ENCODE measurements at places on chromosomes 7 and 10.

DNA sequence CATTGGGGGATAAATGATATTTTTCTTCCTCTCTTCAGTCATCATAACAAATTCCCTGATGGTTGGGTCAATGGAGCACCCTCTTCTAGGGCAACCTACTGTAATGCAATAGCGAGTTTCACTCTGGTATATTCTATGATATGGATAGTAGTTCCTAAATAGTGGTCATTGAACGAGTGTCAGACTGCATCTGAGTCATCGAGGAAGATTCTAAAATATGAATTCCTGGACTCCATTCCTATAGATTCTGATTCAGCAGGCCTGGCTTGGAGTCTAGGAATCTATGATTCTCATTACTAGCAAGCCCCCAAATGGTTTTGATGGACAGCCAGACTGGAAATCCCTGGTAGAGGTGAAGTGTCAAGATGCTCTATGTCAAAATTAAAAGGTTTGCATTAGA, 254.5 kb downstream of the BUB3 start:
- DNase-seq = no peak

DNA sequence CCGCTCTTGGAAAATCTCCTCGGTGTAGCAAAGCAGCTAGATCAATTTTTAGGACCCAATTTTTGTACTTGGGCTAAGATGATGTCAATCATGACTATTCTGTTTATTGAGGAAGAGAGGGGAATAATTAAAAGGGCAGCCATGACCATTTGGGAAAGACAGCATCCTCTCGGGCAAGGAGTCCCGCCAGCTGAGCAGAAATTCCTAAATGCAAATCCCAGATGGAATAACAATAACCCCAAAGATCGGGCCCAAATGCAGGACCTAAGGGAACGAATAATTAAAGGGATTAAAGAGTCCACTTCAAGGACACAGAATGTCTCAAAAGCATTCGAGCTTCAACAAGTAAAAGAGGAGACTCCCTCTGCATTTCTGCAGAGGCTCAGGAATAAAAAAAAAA, 18.7 kb downstream of the COL17A1 start:
- DNase-seq = no peak

DNA sequence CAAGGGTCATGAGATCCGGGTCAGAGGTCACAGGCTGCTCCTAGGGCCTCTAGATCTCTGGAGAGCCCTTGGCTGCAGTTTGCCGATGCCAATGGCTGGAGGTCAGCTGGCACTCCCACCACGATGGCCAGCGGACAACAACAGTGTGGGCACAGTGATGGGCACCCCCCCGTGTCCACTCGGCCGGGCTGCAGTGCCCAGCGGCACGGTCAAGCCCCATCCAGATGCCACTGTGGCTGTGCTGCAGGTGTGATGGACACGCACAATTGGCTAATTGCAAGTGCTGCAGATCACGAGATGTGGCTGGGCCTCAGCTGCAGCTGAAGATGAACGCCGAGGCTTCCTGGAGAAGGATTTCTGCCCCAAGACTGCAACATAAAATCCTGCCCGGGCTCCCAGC, 80.7 kb downstream of the PDGFA start:
- no peak for DNase-seq

DNA sequence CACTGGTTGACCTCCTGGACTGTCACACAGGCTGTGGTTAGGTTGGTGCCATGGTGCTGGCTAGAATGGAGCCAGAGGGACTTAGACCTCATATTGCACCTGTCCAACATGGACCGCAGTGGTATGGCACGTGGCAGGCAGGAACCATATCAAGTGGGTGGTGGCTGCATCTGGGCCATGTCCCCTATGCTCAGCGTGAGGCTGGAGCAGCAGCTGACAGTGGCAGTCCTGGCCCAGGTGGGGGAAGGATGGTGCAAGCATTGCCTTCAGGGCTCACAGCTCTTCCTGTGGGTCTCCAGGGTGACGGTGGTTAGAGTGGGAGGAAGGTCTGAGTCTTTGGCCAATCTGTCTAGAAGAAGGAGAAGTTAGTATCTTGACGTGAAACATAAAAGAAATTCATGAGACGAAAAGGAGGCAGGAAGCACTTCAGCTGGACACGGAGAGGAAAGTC, 54.5 kb upstream of the PFKFB3 start:
- DNase-seq = no peak

DNA sequence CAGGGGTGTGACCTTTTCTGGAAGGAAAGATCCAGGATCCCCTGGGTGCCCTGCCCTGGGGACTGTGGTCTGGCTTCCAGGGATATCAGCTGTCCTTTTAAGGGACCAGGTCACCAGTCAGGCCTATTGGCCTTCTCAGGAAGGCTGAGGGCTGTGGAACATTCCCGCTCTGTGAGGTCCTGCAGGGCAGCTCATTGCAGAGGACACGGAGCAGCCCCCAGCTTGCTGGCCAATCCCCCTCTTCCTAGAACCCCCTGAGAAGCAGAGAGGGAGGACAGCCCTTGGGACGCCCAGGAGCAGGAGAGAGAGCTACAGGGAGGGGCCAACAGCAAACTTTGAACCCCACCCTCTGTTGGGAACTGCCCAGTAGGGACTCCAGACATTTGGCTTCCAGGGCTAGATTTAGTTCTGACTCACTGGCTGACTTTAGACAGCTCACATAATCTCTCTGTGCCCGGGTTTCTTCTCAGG, 67.9 kb upstream of the COL13A1 start:
- DNase-seq = no peak

- no peak for DNase-seq
Measured at GRCh38 chr10:95881316-95881715, 26.5 kb upstream of the CC2D2B start.

DNA sequence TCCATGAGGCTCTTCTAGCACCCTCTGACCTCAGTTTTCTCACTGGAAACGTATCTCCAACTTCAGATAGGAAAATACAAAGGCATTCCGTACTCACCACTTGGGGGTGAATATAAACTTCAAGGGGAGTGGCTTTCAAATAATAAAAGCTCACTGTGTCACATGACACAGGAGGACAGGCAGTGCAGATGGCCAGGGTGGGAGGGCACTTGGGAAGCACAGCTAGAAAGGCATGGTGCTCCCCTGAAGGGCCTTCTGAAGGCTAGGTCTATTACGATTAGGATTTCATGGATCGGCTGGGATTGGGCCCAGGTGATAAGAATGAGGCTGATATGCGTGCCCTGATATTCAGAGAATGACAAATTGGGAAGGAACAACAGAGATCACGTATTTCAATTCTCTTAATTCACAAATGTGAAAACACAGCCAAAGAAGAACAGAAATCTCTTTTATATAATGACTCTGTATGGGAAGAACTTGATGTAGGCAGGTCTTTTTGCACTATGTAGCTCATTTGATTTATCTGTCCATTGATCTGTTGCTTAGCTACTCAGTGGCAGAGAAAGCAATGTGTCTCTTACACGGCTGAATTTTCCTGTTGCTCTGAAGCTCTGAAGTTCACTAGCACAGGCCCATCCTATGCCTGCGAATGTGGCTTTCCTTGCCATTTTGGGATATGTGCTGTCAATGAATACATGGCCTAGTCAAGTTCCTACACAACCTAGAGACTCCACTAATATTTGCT, 83.0 kb downstream of the BEND7 start:
- no peak for DNase-seq

- DNase-seq = no peak
Measured at GRCh38 chr10:3530783-3531645, 254.0 kb downstream of the KLF6 start.

DNA sequence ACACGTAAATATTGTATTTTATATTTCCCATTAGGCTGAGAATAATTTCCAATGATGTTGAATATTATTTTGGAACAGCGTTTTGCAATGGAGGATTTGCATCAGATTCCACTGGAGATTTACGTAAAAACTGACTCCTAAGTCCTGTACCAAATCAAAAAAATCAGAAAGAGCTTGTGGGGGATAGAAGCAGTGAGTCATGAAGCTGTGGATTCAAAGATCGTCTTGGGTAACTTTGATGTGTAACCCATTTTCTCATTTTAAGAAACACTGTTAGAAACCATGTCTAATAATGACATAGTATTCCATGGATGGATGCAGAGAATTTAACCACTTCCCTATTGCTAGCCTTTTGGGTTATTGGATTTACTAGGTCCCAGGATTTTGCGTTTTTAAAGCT, 158.6 kb downstream of the INHBA start:
- no peak for DNase-seq

DNA sequence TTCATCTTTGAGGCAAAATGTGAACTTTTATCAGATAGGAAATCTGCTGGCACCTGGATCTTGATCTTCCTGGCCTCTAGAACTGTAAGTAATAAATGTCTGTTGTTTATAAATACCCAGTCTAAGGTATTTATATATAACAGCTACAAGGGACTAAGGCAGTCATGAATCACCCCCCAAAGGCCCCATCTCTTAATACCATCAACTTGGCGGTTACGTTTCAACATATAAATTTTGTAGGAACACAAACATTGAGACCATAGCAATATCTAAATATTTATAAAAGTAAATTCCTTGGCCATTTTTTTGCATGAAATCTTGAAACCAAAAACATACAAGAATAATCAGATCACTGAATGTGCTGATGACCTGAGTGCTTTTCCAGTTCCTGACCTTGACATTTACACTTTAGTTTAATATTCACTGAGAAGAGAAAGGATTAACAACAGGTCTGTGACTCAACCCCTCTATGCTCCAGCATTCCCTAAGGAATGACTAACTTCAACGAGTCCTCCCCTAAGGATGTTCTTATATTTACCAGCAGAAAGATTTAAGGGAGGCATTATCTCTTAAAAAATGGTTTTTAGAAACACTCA, 1438.5 kb upstream of the CELF2 start:
- DNase-seq = no peak

DNA sequence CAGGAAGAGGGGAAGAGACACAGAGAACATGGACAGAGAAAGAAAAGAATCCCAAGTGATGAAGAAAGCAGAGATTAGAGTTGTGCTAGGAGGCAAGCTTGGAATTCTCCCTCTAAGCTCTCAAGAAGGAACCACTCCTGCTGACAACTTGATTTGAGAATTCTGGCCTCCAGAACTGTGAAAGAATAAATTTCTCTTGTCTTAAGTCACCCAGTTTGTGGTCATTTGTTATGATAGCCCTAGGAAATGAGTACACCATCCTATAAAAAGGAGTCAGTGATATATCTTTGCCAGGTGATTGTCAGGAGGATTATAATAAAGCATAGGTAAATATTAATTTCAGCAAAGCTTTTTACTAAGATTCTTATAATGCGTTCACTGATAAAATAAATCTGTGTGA, 82.7 kb upstream of the TFEC start:
- DNase-seq = no peak

DNA sequence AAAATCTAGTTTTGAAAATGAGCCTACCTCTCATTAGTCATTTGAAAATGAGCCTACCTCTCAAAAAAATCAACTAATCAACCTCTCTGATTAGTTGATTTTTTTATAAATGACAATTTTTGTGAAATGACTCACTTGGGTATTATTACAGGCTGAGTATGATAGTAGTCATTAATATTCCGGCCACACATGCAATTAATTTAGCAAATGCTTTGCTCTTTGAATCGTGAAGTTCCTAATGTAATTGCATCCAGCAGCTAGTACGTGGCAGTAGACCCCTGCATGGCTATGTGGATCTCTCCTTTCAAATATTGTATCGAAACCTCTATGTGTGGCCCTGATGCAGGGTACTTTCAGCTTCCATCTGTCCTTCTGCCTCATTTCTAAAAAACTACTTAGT, 245.9 kb upstream of the PHYHIPL start:
- DNase-seq = no peak

DNA sequence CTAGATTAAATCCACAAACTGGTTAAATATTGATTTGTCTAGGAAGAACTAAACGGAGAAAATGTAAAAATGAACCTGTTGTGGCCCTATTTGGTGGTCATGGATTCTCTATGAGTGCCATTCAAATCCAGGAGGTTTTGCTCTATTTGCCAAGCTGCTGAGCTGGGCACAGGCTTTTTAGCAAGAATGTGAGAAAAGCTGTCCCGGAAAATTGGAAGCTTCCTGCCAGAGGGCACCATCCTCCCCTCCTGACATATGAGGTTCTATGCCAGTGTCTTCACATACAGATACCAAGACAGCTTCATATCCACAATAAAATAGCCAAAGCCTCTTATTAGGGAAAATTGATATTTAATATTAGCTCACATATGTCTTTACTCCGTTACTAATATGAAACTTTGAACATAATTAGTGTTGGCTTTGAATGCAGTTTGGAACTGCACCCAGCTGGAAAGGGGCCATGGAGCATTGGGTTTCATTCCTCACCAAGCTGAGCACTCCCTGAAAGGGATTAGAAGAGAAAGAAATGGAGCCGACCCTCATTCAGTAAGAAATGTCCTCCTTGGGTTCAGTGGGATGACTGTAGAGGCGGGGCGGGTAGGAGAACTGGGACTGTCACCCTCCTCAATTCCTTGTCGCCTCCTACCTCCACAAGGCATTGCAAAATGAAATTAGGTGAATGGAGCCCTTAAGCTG, 47.8 kb downstream of the NRCAM start:
- no peak for DNase-seq

GRCh38 chr7:12422554-12423320, 19.1 kb upstream of the VWDE start:
- DNase-seq = no peak
